Fibroblast of villous mesenchyme (primary cell): ENCODE measurements at places on chromosomes 16 and 17. TPM values are rescaled to one million over a fixed set of nuclear protein-coding genes. Genes with fewer than 3 reads are reported as not detected.

DNA sequence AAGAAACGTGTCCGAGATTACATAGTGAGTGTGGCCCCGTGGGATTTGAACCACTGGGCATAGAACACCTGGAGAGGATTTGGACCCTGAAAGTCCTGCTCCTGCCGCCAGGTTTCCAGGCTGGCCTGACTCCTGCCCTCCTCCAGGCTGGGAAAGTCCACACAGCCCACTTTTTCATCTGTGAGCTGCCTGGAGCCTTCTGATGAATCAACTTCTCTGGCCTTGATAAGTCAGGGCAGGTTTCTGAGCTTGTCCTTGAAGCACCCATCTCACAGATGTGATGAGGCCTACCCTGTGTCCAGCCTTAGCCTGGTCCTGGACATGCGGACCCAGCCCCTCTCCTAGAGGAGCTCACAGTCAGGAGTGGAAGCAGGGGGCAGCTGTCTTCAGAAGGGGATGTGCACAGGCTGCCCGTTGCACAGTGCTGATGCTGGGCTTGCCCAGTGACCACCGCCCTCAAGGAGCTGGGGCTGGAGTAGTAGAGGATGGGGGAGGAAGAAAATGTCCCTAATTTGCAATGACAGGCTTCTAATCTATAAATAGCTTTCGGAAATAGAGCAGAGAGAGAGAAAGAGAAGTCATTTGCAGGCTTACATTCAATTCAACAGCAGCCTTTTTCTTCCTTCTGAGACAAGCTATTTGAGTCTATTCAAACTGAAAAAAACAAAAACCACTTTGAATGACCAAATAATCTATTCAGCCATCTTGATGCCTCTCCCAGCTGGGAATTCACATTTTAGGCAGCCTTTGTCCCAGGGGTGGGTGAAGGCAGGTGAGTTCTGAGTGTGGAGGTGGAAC lies 73.5 kb upstream of the DNAJA2 start:
- no peak for DNase-seq

Gene GSDMA
- under 0.01 TPM in 1 of 2 replicates, not detected in the other for total RNA-seq

DNA sequence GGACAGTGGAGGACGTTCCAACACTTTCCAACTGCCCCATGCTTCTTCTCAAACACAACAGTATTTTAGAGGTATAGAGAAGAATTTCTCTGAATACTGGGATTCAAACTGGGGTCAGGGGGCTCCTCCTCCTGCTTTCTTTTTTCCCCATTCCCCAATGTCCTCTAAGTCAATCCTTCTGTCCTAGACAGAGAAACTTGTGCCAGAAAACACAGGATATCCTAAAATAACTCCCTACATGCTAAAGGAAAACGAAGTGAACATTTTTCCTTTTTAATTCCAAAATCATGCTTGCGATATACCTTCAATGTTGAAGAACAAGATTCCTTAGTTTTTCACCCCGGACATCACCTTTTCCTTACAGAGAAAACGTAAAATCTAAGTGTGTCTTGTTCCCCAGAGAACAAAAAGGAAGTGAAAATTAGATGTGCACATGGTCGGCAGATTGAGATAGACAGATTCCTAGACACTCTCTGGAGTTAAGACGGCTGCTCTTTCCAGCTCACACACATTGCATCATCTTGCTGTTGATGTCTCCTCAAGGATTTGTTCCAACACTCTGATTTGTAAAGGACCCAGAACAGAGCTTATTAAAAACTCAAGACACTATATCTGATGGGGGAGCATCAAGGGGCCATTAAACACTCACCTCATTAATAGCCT lies 228.2 kb downstream of the GRIN2A start:
- DNase-seq, result peak; percentile 3

DNA sequence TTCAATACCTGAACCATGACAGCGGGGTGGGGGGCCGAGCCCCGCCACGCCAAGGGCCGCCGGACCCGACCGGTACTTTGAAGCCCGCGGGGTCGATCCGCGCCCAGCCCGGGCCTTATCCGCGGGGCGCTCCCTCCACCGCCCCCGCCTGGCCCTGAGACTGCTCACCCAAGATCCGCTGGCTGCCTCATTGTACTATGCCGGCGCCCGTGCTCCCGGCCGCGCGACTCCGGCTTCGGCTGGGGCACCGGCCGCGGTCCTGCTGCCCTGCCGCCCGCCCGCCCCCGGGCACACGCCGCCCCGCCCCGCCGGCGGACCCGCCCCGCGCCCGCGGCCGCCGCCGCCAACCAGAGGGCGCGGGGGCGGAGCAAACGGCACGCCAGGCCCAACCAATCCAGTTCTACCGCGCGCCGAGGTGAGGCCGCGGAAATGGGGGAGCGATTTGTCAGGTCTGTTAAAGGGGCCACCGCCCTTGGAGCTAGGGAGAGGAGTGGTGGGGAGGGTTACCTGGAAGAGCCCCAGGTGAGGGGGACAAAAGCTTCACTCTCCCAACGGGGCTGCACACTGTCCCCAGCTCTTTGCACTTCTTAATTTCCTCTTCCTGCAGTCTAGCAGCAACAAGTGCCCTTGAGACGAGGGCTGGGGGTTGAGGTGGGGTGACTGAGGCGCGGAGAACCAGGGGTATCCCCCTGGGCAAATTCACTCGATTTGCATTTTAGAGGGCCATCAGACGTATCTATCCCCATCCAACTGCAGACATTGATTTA lies at the start of gene TEX2:
Gene TEX2, minus strand, starts transcription at position 261 of the 767 bp plus-strand sequence. CDS start 49,043 bp downstream, outside the sequence.
- DNase-seq, result peak; percentile 77

DNA sequence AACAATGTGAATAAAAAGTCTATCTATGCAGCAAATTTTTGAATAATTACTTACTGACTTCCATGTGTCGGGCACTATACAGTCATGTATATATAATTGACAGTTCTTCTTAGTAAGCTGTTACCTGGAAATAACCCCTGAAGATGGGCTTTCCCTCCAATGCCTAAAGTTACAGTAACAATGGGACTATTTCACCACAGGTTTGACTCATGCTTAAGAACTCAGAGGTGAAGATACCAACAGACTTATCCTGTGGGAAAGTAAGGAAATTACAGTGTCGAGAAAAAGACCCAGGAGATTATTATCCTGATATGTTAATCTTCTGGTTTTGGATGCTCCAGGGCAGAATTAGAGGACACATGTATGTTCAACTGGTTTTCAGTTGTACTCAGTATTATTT lies 601.5 kb upstream of the SOX9 start:
- DNase-seq, result no peak

- DNase-seq, result peak; percentile 5
Measured at GRCh38 chr16:83296505-83296904, 511.3 kb upstream of the HSBP1 start.

Gene EEF2KMT
- 8.1 and 11.7 TPM in 2 replicates for total RNA-seq

Gene SULT1A3
- 3.5 and 3.9 TPM in 2 replicates for total RNA-seq

GRCh38 chr17:82440991-82441627 lies 9.4 kb downstream of the CYBC1 start:
- no peak for DNase-seq
